Stimulated activated naive CD8-positive, alpha-beta T cell treated with anti-CD3 and anti-CD28 coated beads, Interleukin-15, amount 100 ng/mL, for 72 hours (primary cell): ENCODE measurements at places on chromosomes 4 and X.

DNA sequence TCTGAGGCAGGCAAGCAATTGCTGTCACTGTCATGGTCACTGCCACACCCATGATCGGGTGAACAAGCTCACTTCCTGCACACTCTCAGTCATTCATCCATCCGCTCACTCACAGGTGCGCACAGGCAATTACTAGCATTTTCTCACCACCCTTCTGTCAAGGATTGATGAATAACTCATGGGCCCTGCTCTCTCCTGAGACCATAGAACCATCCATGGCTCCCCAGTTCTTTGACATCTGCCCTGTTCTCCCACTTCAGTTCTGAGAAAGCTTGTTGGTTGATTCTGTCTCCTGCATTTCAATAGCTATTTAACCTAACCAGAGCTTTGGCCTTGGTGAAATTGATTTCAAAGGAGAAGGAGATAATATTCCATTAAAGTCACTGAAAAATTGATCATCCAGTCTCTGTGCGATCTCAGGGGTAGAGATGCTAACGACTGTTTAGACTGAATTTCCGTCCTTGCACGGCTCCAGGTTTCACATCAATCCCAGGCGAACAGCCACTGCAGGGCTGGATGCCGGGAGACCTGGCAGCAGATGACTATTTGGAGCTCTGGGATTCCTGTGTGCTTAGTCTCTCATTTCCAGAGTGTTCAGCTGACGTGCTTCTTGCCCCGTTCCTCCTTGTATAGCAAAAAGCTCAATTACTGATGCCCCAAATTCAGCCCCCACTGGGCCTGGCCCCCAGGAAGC is 36.9 kb upstream of the ADRA2C start:
- no peak for DNase-seq

DNA sequence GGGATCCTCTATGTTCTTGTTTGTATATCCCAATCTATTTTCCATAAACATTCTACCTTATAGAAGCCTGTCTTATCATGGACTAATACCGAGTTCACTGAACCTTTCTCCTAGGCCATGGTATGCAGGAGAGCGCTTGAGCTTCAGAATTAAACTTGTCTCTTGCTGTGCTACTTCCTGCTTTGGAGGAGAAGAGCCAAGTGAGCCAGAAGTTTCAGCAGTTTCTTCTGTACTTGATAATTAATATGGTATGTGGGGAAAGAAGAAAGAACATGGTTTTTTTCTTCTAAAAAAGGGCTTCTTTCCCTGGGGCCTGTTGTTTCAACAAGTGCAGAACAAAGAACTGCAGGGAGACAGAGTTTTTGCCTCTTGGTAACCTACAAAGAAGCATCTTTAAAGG is 172.8 kb downstream of the ATG4A start:
- DNase-seq: no peak

DNA sequence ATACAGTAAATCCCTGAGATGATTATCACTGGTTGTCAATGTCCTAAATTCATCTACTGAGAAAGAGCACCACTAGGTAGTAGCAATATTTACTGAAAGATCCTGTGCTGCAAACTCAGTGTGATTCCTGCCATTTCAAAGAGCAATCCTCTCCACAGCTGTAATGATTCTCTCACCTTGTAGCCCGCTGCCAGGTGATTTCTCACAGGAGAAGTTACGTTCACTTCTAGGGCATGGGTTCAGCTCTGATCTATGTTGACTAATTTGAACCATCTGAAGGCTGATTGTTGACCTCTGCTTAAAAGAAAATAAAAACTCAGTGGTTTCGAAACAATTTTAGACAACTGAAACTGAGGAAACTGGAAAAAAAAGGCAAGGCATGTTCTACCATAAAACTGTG is 197.0 kb downstream of the FAT4 start:
- DNase-seq: no peak

- no peak for DNase-seq
Measured at GRCh38 chrX:112820364-112821268, 20.0 kb downstream of the AMOT start.

- DNase-seq: no peak
Measured at GRCh38 chr4:144658903-144659302, 12.9 kb downstream of the HHIP start.

DNA sequence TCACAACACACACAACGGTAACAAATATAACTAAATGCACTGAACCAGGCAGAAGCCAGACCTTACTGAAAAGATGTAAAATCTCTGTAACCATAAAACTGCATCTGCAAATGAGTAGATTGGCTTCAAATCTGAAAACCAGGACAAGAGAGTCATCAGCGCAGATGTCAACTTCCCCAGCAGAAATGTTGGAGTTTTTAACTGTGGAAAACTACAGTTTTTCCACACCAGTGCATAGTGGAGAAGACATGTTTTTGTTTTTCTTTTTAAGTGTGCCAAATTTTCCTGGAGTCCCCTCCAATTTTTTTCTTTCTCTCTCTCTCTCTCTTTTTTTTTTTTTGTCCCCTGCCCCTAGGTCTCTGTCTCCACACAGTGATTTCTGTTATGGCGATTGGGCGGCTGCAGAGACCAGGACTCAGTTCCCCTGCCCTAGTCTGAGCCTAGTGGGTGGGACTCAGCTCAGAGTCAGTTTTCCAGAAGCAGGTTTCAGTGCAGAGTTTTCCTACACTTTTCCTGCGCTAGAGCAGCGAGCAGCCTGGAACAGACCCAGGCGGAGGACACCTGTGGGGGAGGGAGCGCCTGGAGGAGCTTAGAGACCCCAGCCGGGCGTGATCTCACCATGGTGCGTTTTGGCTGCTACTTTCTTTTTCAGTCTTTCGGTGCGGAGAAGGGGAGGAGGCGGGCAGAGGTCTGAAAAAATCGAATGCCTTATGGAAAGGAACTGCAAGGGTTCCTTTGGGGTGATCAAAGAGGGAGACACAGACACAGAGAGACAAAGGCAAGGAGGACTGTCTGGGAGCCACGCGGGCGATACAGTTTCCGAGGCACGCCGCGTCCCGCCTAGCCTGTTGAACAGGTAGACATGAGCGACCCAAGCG is at the start of gene GUCY1A1:
Gene GUCY1A1, plus strand, starts transcription at position 505 of the 878 bp plus-strand sequence. CDS start 30,020 bp downstream, outside the sequence.
- DNase-seq: no peak

DNA sequence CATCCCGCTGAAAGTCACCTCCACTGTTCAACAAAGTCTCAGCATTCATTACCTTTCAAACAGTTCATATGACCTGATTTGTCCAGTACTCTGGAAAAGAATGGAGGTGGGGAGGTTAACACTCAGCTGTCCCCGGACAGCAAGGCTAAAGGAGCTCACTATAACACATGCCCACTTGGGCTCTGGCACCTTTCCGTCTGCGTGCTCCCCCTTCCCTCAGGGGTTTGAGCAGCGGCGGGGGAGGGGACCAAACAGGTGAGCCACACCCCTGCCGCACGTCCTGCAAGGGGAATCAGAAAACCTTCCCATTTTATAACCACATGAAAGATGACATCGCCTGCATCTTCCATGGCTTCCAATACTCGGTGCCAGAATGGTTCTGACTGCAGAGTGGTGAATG is 39.9 kb upstream of the NFXL1 start:
- no peak for DNase-seq

DNA sequence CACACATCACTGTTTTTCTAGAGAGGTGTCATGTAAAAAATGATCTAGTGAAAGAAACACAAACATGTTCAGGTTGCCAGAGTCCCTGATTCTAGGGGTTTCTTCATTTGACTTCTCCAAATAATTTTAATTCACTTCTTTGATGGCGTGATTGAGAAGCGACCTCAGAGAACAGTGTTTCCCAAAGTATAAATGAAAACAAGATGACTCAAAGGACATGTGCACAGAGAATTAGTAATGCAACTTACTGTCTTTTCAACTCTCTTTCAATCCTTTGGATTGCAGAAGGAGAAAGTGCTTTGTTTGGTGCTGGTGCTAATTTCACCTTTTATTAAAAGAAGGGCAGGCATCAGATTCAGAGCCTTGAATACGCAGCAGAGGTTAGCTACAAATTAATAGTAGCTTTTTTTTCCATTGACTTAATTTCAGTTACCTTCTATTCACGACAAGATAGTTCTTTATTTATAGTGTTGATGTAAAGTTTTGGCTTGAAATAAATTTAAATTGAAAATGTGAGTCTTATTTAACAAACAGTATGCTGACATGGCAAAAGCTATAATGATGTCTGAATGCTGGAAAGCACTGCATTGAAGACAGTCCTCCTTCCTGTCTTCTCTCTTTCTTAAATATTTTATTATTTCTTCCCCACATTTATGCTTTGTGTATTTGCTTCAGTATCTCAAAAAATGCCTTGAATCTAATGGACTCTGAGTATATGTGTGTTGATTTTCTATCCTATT is 85.1 kb downstream of the SLC10A7 start:
- no peak for DNase-seq

GRCh38 chr4:137394018-137394417 is 138.3 kb downstream of the PCDH18 start:
- no peak for DNase-seq
